ENCODE measurements at places on chromosomes 6 and 20.

DNA sequence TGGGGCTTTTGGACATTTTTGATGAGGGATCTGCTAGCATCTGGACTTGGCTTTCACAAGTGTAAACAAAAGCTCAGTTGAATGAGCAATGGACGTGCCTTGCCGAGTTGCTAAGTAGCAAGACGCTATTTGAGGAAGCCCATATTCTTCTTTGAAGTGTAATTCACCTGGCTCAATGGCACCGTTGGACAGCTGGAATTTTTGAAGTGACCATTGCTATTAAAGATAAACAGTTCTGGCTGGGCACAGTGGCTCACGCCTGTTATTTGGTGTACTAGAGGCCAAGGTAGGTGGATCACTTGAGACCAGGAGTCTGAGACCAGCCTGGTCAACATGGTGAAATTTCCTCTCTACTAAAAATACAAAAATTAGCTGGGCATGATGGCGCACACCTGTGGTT is 88.8 kb upstream of the SOX4 start:
- DNase-seq: no peak

DNA sequence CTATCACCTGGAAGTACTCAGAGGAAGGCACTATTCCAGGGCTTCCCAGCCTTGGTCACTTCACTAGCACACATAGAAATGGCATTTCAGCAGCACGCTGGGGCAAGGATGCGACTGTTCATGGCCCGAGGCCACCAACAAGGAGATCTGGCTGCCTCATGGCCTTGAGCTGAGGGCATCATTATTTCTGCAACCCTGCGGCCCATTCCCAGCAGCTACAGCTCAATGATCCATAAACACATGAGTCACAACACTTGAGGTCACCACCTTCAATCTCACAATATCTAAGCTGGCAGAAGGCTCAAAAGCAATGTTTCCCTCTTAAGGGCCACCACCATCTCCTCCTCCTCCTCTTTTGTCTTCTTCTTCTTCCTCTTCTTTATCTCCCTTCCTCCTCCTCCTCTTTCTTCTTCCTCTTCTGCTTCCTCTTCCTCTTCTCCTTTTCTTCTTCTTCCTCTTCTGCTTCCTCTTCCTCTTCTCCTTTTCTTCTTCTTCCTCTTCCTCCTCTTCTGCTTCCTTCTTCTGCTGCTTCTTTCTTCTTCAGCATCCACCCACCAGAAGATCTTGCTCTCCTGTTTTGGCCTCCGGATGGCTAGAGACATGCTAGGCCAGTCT is 382.9 kb upstream of the CNR1 start:
- no peak for DNase-seq

DNA sequence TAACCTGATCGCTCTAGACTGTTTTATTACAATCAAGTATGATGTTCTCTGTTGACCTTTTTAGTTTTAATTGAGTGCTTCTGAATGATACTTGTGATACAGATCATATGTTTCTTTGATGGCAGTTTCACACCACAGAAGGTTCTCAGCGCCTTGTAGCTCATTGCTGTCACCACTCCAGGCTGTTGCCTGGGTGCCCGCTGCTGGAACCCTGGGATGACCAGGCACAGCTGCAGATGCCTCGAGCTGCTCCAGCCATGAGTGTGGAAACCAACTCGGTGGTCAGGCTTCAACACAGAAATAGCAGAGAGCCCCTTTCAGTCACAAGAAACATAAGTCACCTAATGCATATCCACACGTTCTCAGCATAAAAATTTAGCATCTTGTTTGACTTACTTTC is 112.7 kb downstream of the RPP40 start:
- no peak for DNase-seq

DNA sequence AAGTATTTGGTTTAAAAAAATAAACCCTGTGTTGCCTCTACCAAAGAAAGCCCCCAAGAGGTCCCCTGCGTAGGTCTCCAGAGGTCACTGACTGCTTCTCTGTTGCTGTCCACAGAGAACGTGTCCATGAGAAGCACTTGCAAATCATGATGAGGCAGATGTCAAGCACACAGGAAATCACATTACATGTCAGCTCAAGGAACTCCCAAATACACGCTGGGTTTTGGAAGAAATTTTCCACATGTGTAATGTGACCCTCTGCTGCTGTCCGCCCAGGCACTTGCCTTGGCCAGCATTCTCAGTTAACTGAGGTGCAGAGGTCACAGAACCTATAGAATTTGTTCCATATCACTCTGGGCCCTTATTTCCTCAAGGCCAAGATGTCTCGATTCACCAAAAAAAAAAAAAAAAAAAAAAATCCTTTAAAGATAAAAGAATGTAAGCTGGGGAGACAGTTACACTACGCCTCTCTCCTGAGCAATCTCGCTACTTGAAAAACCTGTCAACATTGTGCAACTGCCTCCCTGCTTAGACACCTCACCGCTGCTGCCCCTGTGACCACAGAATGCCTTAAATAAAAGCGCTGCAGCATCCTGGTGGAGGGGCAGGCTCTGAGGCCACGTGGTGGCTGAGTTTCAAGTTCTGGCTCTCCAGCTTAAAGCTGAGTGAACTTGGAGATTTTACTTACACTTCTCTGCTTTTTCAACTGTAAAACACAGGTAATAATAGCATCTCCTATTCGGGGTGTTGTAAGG is 42.3 kb downstream of the SLC22A23 start:
- DNase-seq: peak; percentile 13

DNA sequence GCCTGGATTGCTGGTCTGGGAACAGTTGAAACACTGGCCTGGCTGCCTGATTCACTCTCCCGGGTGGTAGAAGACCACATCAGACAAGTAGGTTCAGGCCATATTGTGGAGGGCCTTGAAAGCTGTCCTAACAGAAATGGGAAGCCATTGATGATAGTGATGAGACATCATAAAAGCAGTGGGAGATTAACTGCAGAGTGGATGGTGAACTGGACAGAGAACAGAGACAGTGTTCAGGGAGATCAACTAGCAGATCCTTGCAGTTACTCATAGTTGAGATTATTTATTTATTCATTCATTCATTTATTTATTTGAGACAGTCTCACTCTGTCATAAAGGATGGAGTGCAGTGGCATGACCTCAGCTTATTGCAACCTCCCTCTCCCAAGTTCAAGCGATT is 30.2 kb upstream of the MCM3 start:
- no peak for DNase-seq

GRCh38 chr6:53629862-53630532 is 35.6 kb downstream of the KLHL31 start:
- no peak for DNase-seq

DNA sequence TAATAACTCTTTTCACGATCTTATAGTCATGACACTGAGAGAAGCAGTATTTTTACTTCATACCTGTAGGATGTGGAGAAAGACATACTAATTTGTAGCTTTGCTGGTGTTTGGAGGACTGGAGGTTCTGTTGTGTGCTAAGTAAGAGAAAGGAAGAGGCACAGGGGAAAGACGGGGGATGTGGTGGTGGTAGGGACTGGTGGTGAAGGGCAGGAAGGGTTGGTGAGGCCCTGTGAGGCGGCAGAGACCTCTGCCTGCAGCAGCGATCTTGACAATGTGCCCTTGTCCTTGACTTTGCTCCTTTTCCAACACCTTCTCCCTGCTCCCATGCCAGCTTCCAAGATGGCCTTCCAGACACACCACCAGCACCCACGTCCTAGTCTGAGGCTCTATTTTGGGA is 32.6 kb upstream of the MPC1 start:
- peak; percentile 69 for DNase-seq

- DNase-seq: no peak
Observed at GRCh38 chr20:63540417-63541186, 3.4 kb upstream of the PTK6 start.

GRCh38 chr6:107545763-107546162 is 55.8 kb downstream of the SOBP start:
- no peak for DNase-seq

GRCh38 chr20:47127999-47128398 is 228.5 kb downstream of the ZMYND8 start:
- no peak for DNase-seq

DNA sequence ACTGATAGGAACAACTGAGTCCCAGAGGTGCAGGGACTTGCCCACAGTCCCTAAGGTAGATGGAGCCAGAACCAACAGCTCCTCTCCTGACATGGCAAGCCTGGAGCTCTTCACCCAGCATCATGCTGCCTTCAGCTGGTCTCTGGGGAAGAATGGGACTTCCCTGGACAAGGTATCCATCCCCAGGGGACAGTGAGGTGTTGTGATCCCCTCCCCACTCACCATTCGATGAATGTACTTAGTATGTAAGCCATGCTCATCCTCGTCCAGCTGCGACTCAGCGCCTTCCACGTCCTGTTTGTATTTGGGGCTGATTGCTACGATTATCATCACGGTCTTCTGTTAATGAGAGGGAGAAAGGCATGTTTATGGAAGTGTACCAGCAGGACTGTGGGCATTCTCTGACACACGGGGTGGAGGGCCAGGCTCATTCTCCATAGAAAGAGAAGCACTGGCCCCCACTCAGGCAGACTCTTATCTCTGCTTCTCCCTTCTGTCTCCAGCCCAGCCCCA is 39.4 kb downstream of the TRAF3IP2 start:
- no peak for DNase-seq

GRCh38 chr6:51725155-51725554 is 362.3 kb downstream of the PKHD1 start:
- no peak for DNase-seq

DNA sequence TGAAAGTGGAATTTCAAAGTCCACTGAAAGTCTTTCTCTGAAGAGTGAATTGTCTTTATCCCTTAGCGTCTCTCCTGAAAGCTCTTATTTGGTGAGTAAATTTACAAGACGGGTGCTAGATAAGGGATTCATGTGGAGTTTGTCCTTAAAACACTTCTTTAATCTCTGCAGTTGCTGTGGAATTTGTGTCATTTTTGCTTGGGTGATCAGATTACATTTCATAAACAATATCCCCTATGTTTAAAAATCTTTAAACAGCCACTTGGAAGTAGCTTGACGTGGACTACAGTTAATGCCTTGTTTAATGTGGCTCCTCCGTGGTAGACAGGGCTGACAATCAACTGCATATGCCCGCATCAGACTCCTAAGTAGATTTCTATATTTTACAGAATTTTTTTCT is 175.4 kb upstream of the ZNF217 start:
- no peak for DNase-seq

- DNase-seq: no peak
Observed at GRCh38 chr6:167779993-167780655, 46.6 kb upstream of the AFDN start.

DNA sequence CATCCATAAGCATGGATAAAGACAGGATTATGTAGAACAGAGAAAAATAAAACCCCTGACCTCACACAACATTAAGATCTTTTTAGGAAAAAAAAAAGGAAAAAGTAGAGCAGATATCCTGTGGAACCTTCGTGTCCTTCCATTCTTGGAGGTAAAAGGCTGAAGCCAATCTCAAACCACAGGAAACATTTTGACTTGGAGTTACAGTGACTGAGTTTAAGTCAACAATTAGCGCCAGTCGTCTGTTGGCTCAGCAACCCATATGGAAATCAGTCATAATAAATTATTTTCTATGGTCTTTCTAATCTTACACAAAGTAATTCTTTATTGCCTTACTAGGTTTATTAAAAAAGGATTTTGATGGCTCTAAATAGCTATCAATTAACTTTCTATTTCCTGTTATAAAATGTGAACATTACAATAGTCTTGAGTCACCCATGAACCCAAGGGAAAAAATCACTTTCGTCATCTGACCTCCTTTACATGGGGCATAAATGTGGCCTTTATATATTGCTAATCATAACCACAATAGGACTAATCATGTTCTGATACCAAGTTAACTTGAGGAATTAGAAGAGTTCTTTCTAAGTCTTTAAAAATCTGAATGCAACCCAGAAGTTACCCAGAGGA is 592.9 kb downstream of the TFAP2B start:
- no peak for DNase-seq

GRCh38 chr20:3733119-3733995 is 872 bp downstream of the HSPA12B start:
- no peak for DNase-seq

DNA sequence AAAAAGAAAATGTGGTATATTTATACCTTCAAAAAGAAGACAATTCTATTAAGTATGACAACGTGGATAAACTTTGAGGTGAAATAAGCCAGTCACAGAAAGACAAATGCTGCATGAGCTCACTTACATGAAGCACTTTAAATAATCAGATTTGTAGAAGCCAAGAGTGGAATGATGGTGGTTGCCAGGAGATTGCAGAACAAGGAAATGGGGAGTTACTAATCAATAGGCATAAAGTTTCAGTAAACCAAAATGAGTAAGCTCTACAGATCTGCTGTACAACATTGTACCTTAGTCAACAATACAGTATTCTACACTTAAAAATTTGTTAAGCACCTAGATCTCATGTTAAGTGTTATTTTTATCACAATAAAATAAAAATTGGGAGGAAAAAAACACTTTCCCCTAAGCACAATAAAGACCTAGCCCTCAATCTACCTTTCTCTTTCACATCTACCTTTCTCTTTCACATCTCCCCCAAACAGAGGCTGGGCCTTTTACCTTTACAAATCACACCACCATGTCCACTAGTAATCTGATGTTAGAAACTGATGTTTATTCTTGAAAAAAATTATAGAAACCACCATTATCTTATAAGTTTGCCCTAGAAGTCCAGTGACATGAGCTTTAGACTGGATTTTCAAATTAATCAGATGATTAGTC is 73.9 kb downstream of the PKIB start:
- DNase-seq: no peak

DNA sequence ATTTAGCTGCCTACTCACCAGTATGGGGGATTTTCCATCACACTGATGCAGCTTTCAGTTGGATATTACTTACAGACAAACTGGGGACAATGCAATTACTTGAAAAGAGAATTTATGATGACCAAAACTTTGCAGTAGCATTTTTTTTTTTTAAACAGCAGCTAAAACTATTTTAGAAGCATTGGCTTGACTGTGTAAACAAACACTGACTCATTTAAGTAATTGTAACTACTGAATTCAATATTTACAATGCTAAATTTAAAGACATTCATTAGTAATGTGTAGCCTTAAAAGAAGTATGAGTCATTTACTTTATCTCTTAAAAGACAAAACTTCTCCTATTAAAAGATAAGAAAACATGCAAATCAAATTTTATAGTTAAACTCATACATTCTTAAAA is 295.9 kb upstream of the FERMT1 start:
- DNase-seq: no peak

GRCh38 chr6:153301602-153302001 is 170.5 kb upstream of the RGS17 start:
- no peak for DNase-seq

DNA sequence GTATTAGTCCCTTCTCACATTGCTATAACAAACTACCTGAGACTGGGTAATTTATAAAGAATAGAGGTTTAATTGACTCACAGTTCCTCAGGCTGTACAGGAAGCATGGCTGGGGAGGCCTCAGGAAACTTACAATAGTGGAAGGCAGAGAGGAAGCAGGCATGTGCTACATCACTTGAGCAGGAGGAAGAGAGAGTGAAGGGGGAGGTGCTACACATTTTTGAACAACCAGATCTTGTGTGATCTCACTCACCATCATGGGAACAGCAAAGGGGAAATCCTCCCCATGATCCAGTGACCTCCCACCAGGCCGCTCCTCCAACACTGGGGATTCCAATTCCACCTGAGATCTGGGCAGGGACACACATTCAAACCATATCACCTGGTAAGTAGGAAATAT is 630.6 kb downstream of the QKI start:
- no peak for DNase-seq

- no peak for DNase-seq
Observed at GRCh38 chr20:19108155-19108554, 104.3 kb upstream of the SLC24A3 start.

- no peak for DNase-seq
Observed at GRCh38 chr6:165178056-165178455, 131.3 kb downstream of the C6orf118 start.

GRCh38 chr6:116411284-116411623 is 40.5 kb downstream of the DSE start:
- no peak for DNase-seq
